Skin of body (tissue), 3 donors: ENCODE measurements at places on chromosomes 3 and 15. TPM values are rescaled to one million over a fixed set of nuclear protein-coding genes. Genes with fewer than 3 reads are reported as not detected.
A peak's percentile ranks its signal among the peaks of the same experiment; 100 is the strongest.

- no peak for DNase-seq
Measured at GRCh38 chr3:107861904-107862303, 228.9 kb downstream of the CD47 start.

GRCh38 chr3:107899990-107900651 lies 190.7 kb downstream of the CD47 start:
- no peak for DNase-seq

GRCh38 chr15:36722555-36722954 lies 143.1 kb downstream of the CDIN1 start:
- no peak for DNase-seq

DNA sequence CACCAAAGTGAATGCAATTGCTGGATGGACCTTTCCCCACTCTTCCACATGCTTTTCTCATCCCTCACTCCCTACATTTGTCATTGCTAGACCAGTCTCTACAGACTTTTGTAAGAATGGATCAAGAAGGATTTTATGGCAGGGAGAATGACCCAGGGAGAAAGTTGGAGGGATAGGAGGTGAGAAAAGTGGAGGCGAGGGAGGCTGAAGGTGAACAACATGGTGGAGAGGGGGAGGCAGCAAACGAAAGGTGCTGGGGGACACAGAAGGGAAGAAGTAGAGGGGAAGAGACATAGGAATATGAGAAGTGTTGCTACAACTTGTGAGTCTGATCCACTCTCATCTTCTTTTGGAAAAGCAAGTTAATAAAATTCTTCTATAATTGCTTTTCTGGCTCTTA lies 24.4 kb upstream of the RTP1 start:
- no peak for DNase-seq

Gene KCNMB2
- total RNA-seq = 3.4 TPM

DNA sequence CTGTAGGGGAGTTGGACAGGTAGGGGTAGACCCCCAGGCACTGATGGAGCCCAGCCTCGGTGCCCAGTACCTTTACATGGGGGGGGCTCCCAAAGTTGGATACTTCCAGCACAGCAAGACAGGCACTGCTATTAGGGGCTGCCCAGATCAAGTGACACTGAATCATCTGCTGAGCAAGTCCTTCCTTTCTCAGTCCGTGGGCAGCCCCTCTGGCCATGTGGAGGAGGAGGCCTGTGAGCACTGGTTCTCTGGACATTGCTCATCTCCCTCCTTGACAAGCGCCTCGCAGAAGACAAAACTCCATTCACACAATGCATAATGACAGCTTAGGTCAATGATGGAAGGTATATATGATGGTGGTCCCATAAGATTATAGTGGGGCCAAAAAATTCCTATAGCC lies 35.7 kb downstream of the EEFSEC start:
- DNase-seq = no peak

DNA sequence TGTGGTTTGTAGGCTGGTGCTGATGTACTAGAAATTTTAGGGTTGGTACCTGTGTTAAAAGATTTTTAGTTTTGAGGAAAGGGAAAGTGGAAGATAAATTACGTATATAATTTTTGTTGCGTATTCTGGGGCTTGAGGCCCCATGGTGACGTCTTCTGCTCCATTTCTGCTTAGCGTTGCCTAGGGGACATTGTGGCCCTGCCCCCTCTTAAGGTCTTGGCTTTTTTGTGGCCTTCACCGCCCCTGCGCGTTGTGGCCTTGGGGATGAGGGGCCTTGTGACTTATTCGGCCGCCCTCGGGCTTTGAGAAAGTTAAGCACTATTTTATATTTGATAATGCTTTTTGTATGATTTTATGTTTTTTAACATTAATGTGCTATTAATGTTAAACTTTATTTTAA lies 182.0 kb downstream of the KLF13 start:
- DNase-seq = no peak

DNA sequence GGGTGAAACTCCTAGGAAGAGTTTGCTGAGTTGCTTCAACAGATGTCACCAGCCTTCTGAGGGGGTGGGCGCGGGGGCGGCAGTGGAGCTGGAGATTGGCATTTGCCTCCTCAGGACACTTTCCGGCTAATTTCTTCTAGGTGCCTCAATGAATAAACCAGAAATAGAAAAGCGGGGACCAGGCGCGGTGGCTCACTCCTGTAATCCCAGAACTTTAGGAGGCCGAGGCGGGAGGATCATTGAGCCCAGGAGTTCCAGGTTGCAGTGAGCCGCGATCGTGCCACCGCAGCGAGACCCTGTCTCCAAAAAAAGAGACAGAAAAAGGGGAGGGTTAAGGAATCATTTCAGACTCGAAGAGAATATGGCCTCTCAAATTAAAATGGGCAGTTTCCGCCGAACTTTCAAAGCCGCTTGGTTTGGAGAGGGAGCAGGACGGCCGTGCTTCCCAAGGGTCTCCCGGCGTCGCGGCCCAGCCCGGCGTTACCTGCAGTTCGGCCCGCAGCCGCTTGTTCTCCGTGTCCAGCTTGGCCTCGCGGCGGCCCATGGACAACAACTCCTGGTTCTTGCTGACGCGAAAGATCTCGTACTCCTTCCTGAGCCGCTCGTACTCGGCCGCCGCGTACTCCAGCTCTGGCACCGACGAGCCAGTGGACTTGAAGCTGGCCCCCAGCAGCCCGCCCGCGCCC lies 587 bp downstream of the NPHP3 start:
- DNase-seq = peak; percentile 26

- no peak for DNase-seq
Measured at GRCh38 chr3:104291437-104291851, 1075.3 kb upstream of the ALCAM start.

Gene SLC9C1
- total RNA-seq = 0.89 TPM

- no peak for DNase-seq
Measured at GRCh38 chr3:175518459-175518858, 659.3 kb downstream of the NAALADL2 start.

DNA sequence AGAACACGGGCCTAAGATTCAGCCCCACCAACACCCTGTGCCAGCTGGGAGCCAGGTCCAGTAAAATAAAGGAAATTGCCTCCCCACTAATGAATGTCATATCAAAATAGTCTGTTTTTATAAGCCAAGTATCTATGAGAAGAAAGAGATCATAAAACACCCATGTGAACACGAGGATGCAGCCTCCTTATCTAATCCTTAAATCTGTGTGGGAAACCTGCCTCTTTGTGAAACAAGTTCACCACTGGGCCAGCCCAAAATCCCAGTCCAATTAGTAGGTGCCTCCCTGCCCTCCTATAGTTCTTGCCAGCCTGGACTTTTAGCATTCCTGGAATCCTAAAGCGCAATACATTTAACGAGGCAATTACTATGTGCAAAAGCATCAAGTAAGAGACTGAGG lies 42.0 kb downstream of the SCAPER start:
- no peak for DNase-seq
